ENCODE measurements at places on chromosomes 7 and 10.

DNA sequence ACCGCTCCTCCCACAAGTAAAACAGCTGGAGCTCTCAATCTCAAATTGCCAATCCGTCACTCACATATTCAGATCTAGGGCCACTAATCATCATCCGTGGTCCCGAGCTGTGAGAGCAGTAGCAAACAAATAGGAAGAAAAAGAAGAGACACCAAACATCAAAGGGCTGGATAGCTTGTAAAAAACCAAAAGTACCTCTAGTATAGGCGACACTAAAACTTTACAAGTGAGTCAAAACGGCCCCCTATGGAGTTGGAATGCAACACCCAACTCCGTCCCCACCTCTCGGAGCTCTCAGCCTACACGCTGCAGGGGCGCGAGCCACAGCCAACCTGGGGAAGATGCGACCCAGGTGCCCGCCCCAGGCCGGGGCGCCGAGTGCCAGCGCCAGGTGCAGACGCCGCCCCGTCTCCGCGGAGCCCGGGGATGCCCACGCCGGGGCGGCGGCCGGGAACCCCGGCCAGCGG is 581 bp downstream of the FAM3C start:
- DNase-seq: peak; percentile 10

DNA sequence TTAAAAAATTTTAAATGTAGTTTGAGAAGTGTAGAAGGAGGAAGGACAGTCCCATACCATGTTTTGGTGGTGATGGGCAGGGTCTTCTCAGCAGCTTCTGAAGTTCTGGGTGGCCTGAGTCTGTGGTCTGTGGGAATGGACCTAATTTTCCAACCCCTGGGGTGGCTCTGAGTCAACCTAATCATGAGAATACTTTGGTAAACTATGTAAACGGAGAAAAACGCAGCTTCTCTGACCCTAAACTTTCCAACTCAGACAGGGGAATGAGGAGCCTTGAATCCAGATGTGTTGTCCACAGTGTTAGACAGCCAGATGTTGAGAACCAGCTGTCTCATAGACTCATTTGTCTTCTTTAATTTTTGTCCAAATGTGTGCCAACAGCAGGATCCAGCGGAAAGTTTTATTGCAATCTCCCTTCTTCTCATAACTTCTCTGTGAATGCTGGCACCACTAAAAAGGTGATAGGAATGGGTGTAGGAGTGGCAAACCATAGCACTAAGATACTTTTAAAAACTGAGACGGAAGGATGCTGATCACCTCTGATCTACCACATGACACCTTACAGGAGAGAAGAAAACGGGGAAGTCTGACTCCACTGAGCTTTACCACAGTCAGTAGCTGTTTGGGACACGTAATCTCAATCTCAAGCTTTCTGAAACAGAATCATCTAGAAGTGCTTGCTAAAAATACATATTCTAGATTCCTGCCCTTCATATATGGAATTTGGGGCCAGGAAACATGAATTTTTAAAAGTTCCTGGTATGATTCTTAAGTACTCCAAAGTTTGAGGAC is 90.5 kb upstream of the PHYHIPL start:
- no peak for DNase-seq

DNA sequence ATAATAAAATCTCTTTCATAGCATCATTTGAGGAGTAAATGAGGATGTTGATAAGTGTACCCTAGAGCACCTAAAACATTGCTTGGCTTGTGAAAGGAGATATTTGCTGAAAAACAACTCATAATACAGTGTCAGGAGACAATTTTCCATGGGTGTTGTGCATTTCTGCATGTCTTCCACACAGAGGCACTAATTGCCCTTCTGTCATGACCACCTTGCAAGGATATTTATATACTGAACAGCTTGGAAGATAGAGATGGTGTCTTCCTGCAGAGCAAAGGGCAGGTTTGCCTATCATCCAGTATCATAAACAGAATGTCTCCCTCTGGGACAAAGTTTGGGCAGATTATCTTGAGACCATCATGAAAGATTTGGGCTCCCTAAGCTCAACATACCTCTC is 495.2 kb upstream of the LRRN3 start:
- DNase-seq: no peak

DNA sequence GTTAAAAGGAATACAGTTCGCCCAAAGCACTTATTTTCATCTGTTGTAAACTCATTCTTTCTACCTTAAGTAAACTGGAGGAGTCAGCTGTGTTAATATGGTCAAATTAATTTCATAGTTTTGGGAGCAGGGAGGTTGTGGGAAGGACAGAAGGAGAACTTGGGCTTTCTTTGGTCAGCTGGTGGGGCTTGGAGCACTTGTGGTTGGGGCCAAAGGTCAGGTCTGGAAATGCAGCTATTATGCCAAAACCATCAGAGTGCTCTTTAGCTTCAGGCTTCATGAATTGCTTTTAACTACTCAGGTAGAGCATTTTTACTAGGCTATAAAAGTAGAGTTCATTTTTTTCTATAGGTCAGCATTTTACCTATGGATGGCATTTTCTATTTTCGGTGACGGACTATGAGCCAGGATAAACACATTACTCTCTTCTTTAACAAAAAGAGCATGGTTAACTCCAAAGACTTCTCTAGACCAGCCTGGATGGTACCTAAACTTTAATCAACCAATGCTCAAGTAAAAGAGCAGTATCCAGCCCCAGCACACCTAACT is 30.0 kb downstream of the STEAP4 start:
- no peak for DNase-seq

GRCh38 chr7:147089051-147089461 is 972.5 kb downstream of the CNTNAP2 start:
- DNase-seq: no peak

- no peak for DNase-seq
Measured at GRCh38 chr10:58028597-58029366, 238.9 kb downstream of the IPMK start.

- no peak for DNase-seq
Measured at GRCh38 chr7:2503056-2503941, 16.3 kb upstream of the LFNG start.

- no peak for DNase-seq
Measured at GRCh38 chr10:106226828-106227227, 937.7 kb downstream of the SORCS1 start.

DNA sequence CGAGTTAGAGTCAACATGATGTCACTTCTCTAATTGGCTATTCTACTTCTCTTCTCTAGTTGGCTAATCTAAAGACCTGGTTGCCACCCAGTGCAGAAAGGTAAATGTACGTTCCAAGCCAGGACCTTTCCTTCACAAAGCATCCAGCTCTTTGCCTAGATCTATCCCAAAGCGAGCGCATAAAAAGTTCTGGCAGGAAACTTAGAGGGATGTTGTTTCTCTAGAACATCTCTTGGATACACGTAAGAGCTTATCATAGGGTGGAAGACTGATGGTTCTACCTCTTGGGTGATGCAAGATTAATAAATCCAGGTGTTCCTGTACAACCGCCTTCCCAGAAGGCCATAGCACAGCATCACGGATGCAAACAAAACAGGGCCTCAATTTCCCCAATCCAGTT is at the start of gene TAS2R38:
TAS2R38 (minus strand) TSS at position 101 of the 400 bp plus-strand sequence; CDS start at position 17, 84 bp downstream.
- DNase-seq: no peak

- no peak for DNase-seq
Measured at GRCh38 chr10:97149079-97149531, 36.7 kb downstream of the SLIT1 start.

Data from kidney capillary endothelial cell (primary cell).